Calu3 (cell line): ENCODE measurements at places on chromosomes 12 and 14. TPM values are rescaled to one million over a fixed set of nuclear protein-coding genes. Genes with fewer than 3 reads are reported as not detected.

DNA sequence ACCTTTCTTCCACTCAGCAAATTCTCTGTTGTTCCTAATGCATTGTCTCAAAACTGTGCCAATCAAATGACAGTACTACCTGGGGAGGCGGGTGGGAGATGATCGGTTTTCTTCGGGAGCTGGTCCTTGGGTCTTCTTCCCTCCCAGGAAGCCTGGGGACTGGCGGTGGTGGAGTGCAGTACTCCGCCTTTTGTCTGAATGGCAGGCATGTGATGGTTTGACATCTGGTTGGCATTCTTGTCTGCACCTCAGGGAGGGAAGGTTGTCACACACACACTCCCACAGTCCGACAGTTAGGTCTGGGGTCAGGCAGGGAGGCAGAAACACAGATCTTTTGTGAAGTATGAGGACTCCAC lies 114.8 kb downstream of the SNAPC1 start:
- no peak for DNase-seq

Gene FAM186B
- total RNA-seq = 0.29 and 0.47 TPM in 2 replicates

Gene ANAPC5
- 150 and 153 TPM in 2 replicates for total RNA-seq

- no peak for DNase-seq
These were observed 47.3 kb upstream of the GTF2A1 start for GRCh38 chr14:81268016-81268416.

DNA sequence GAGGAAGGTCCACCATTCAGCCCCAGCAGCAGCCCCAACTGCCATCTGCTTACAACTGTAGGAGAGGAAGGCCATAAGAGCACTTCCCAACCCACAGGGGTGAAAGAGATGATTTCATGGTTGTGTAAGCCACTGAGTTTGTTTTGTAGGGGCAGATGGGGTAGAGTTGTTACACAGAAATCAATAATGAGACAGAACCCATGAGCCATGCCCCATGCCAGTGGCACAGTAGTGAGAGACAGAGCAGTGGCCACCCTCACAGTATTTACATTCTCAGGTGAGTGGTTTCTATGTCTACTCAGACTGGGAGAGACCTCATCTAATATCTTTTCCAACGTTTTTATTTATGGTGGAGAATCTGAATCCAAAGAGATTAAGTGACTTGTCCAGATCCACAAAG lies 68.6 kb downstream of the NUAK1 start:
- no peak for DNase-seq

Gene CEBPE
- not detected in 2 replicates for total RNA-seq

DNA sequence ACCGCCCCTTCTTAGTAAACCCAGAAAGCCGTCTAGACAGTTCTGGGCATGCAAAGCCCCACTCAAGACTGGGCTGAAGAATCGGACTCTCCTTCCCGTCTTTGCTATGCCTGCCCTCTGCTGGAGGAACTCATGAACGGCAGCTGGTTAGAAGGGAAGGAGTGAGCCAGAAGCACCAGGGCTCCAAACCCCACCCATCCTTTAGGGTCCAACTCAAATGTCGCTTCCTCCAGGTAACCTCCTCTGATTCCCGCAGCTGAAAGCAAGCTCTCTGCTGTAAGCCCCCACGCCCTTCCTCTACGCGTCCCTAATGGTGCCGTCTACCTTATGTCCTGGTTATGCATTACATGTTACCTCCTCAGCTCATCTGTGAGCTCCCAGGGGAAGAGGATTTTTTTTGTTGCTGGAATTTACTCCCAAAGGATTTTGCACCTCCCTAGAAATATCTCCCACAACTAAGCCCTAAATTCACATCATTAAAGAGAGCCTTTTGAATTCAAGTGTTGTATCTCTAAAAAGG lies 59.0 kb upstream of the SCN8A start:
- peak; percentile 70 for DNase-seq

Gene CD27
- total RNA-seq = not detected in 2 replicates

DNA sequence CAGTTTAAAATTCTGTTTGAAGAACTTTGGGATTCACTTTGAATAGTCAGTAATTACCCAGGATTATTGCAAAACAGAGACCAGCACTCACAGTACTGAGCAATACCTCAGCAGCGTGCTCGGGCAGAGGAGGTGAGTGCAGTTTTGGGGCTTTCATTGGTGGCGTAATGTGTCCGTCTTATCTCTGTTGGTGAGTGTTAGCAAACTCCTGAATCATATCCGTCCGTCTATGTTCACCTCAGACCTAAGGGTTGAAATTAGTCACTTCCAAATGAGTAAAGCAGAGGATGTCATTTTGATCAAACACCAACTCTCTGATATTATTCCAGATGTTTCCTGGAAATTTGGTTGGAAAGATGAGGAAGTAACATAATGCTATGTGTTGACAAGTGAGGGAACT lies 82.8 kb downstream of the BORCS5 start:
- peak; percentile 63 for DNase-seq

DNA sequence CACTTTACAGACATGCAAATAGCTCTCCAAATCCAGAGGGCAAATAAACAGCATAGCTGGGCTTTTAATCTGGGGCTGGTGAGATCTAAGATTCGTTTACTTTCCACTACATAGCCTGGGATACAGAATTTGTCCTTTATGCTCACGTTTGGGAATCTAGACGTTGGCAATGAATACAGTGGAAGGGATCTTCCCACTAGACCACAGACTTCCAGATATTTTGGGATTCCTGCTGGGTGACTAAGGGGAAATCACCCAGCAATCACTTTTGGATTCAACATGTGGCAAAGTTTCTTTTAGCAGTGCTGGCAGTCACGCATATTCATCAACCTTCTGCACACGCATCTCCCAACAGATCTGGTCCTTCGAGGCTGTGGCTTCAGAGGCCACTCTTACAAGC lies 23.5 kb downstream of the APPL2 start:
- DNase-seq = no peak

DNA sequence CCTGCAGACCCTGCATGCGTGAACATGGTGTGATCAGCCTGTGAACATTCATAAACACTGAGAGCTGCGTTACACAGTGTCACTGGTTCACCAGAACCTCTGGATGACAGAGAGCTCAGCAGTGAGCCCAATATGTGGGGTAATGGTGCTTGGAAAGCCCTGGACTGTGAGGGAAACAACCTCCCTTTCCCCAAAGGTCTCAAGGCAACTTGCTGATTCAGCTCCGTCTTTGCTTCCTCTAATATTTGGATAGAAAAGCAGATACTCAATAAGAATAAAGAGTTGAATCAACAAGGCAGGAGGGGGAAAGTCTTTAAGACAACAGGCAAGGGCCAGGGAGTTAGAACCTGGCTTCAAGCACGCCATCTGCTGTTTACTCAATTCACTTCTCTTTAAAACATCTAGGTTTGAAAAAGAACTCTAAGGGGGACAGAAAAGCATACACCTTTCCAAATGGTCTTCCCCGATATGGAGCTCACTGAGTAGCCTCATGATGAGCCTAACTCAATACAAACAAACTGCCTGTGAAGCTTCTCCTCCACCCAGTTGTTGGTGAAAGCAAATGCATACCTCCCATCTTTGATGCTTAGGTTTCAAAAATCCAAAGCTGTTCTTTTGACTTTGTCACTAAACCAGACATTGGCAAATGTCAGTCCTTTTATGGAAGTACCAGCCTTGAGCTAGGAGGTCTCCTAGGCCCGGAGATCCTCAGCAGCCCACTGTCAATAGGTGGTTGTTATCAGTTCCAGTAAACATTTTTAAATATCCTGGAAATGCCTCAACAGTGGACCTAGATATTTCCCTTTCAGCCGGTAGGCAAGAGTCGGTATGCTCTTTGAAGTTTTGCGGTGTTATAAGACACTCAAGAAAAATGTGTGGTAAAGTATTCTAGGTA lies 76.1 kb downstream of the SAMD4A start:
- DNase-seq = no peak

DNA sequence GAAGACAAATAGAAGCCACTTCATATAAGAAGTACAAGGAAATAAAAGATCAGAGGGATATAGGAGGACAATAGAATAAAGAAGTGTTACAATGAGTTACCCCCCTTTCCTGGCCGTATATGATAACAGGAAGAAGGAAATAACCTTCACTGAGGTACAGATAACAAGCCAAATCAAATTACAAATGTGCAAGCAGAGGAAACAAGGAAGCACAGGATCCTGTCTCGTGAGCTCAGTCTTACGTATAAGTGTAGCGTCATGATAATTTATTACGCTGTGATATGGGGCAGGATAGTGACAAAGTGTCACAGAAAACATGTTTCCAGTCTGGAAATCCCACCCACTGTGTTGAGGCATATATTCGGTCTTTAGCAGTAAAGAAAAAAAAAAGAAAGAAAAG lies 26.5 kb downstream of the CRACR2A start:
- DNase-seq = no peak
